HT-29 (cell line): ENCODE measurements at places on chromosomes 6 and 20. TPM values are rescaled to one million over a fixed set of nuclear protein-coding genes. Genes with fewer than 3 reads are reported as not detected.

The GPX5 gene
- not detected in 2 replicates for total RNA-seq

The HLA-DPA1 gene
- not detected in 2 replicates for total RNA-seq

The LY6G6F gene
- not detected in 2 replicates for total RNA-seq

The IL17A gene
- total RNA-seq, result not detected in 2 replicates

The NRM gene
- total RNA-seq, result 16.2 and 18.3 TPM in 2 replicates

The GSTA3 gene
- total RNA-seq, result not detected in 2 replicates

The FAM229B gene
- total RNA-seq, result 0.20 and 0.89 TPM in 2 replicates

The OSTM1 gene
- total RNA-seq, result 18.2 and 21.2 TPM in 2 replicates

DNA sequence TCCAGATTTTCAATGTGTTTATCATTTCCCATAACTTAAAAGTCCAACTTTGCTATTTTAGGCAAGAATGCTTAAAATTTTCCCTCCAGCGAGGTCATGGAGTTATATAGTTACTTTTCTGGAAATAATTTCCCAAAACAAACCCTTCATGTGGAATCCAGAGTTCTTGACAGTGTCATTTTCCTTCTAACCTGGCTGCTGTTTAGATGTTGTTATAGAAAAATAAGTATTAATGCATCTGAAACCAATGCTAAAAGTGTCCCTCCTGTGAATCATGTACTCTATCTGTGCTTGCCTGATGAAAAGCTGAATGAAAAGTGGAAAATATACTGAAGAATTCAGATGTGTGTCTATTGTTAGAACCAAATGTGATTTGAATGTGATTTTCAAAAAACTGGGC, 245.3 kb upstream of the HSF2 start:
- DNase-seq, result no peak

- no peak for DNase-seq
Measured at GRCh38 chr6:109224107-109224875, 129.0 kb downstream of the CEP57L1 start.

DNA sequence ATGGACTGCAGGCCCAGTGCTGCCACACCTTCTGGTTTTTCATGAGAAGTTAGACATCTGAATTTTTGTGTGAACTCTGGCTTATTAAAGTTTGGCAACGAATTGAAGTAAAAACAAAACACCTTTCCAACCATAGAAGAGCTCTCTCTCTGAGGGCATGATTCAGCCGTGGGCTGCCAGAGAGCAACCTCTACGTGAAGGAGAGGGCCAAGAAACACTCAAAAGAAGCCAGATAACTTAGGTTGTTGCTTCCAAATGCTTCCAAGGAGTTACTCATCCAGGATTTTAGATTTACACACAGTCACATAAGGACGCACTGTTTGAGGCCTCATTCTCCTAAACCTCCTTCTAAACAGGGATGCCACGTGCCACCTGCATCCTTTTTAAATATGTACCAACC, 65.5 kb downstream of the NRN1 start:
- no peak for DNase-seq

DNA sequence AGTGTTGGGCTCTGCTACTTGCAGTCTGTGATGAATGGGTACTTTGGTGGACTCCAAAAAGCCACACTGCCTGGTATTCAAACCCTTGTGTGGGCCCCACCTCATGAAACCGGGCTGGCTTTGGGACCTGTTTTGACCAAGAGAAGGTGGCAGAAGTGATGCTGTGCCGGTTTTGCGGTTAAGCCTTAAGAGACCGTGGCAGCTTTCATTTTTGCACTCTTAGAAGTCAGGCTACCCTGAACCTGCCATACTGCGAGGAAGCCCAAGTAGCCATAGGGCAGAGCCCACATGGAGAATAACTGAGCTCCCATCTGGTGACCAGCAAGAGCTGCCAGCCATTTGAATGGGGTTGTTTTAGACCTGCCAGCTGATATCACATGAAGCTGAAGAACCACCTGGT, 10.2 kb downstream of the SULF2 start:
- no peak for DNase-seq

GRCh38 chr6:133889557-133890403, 867 bp downstream of the TCF21 start:
- DNase-seq, result no peak

GRCh38 chr20:49685161-49685601, 28.5 kb downstream of the B4GALT5 start:
- DNase-seq, result no peak

GRCh38 chr6:11273406-11274065, 41.1 kb upstream of the NEDD9 start:
- no peak for DNase-seq

- DNase-seq, result no peak
Measured at GRCh38 chr6:15449011-15449410, 203.1 kb downstream of the JARID2 start.

DNA sequence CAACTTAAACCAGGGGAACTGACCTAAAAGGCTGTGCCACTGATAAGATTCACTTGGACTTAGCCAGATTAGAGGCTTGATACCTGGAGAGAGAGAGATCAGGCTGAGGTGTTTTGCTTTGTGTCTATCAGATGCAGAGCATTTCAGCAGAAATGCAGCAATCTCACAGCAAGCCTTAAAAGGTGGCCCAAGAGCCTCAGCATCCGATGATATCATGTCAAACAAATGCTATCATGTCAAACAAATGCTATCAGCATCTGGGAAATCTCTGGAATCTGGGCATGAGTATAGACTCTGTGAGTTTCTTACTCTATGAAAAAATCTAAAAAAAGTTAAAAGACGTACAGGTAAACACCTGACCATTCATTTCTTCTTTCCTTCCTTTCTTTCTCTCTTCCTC, 718.9 kb downstream of the EYS start:
- no peak for DNase-seq

GRCh38 chr6:24272553-24272952, 85.3 kb downstream of the DCDC2 start:
- no peak for DNase-seq

DNA sequence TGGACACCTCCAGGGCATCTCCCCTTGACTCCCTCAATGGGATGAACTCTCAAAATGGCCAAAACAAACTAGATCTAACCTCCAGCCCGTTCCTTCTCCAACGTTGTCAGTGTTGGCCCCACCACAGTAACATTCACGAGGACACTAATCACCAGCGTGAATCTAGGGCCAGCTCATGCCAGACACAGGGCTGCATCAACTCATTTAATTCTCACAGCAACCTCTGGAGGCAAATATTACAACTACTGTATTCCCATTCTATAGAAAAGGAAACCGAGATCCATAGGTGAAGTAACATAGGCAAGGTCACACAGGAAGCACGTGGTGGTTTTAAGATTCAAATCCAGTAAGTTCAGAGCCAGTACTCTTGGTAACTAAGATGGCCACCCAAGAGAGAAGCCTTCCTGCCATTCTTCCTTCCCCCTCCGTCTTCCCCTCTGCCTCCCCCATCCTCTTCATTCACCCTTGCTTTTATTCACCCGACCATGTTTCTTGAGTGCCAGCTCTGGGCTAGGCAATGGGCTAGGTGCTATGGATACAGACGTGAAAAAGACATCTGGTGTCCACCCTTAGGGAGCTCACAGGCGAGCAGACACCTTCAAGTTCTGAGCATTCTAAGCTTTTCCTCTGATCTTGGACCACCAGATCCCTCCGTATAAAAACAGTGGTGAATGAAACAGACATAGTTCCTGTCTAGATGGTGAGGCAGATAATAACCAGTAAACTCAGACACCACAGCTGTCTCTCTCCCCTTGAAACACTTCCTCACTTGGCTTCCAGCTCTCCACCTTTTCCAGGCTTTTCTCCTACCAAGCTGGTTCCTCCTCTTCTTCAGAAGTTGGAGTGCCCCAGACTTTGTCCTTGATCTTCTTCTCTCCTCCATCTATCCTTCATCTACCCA, 9.6 kb downstream of the CCM2L start:
- no peak for DNase-seq

GRCh38 chr6:15370733-15371671, 125.1 kb downstream of the JARID2 start:
- no peak for DNase-seq

GRCh38 chr20:35600993-35601973, 14.3 kb upstream of the SPAG4 start:
- no peak for DNase-seq

DNA sequence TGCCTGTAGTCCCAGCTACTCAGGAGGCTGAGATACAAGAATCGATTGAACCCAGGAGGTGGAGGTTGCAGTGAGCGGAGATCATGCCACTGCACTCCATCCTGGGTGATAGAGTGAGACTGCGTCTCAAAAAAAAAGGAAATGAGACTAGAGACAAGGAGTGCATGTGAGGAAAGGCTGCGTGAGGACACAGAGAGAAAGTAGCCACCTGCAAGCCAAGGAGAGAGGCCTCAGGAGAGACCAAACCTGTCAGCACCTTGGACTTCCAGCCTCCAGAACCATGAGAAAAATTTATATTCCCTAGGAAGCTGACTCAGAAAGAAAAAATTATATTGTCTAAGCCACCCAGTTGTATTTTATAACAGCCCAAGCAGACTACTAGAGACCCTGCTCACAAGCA, 7.4 kb upstream of the BEND3 start:
- no peak for DNase-seq

DNA sequence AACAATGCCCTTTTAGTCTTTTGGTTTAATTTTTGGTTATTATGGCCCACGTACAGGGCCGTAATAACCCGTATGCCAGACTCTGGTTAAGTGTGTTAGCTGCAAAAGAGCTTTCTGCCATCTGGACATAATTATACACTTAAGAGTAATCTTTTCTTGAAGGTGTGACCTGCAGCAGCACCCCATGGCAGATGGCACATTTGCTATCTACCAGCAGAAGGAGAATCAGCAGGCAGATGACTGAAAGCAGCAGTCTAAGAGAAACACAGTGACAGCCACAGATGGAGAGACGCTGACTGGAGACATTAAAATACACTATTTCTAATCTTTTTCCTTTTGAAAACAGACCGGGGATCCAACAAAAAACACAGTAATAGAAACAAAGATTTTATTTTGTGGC, 18.7 kb downstream of the ASF1A start:
- no peak for DNase-seq

DNA sequence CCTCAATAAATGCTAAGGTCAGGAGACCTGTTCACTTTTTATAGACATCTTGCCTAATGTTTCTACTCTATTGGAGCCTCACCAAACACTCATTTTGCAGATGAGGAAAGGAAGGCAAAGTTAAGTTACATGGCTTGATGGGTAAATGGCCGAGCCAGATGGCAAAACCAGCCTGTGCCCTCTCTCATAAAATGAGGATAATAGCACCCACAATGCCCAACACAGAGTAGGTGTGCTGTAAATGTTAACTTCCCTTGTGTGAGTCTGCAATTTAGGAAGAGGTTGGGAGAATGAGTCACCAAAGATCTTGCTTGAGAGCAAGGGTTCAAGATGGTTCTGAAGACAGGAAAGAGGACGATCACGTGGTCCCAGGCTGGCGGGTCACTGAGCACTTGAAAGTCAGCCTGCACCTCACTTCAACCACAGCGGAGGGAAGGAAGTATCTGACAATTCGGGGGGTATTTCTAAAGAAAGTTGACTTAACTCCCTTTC, 3.3 kb downstream of the KCNK5 start:
- DNase-seq, result no peak

DNA sequence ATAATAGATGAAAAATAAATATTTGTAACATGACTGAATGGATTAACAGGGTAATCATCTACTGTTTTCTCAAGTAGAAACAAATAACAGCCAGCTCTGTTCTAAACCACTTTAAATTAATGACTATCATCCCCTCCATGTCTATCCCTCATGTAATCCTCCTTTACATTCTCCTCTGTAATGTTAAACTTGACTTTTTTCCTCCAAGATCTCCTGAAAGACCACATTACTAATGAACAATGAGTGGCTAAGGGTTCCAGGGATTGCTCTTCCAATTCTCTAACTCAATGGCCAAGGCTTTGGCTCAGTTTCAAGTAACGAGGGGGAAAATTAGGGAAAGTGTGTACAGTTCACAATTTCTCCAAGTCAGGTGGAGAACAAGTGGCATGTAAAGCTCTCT, 37.6 kb upstream of the FBXL4 start:
- DNase-seq, result no peak

- peak; percentile 3 for DNase-seq
Measured at GRCh38 chr6:82712826-82713225, 349.2 kb downstream of the TPBG start.

GRCh38 chr6:144176043-144176442, 25.7 kb downstream of the STX11 start:
- DNase-seq, result no peak

- no peak for DNase-seq
Measured at GRCh38 chr20:2104236-2104635, 2.6 kb downstream of the STK35 start.

DNA sequence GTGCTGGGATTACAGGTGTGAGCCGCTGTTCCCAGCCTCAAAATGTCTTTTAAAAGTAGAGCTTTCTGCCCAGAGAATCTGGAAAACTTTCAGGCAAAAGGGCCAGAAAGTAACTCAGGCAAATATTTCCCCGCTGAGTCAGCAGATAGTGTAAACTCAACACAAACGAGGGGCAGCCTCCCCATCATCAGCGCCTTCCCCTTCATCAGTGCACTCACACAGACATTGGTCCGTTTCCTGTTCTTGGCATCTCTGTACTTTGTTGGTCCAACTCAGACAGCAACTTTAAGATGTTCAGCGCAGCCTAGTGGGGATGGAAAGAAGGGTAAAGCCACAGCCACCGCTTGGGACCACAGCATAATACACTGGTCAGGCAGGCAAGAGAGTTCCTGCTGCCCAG, 69.5 kb downstream of the CSE1L start:
- DNase-seq, result no peak

DNA sequence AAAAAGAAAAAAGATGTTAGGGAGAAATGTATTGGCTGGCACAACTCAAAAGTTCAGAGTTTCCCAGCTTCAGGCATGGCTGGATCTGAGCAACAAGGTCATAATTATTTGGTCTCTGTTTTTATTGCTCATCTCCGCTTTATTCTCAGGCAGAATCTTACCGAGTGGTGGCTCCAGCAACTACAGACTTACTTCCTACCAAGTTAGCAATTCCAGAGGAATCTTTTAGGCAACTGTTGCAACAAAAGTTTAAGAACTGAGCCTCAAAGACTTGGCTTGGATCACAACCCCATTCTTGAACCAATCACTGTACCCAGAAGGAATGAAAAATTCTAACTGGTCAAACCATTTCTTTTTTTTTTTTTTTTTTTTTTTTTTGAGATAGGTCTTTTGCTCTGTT, 35.5 kb upstream of the NCOA3 start:
- DNase-seq, result no peak

GRCh38 chr6:113171882-113172281, 685.3 kb upstream of the MARCKS start:
- no peak for DNase-seq

GRCh38 chr20:20241976-20242375, 125.9 kb upstream of the INSM1 start:
- no peak for DNase-seq

DNA sequence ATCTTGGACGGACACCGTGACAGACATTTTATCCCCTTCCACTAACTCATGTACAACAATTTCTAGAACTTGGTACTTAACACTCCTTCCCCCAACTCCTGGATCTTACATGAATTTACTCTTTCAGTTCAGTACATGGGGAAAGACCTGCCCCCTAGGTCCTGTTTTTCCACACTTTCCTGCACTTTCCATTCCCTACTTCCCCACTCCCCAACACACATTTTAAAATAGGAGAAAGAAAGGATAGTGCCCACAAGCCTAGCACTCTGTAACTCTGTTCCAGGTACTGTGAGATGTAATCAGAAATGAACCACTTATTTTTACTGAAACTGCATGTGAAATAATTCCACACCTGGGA, 1.3 kb downstream of the ADGRG6 start:
- DNase-seq, result no peak

- no peak for DNase-seq
Measured at GRCh38 chr6:151377095-151377494, 14.3 kb downstream of the ZBTB2 start.
